Stimulated activated CD8-positive, alpha-beta memory T cell treated with anti-CD3 and anti-CD28 coated beads, Interleukin-4, amount 100 ng/mL, for 1 hour (primary cell): ENCODE measurements at places on chromosomes 7 and 10.

DNA sequence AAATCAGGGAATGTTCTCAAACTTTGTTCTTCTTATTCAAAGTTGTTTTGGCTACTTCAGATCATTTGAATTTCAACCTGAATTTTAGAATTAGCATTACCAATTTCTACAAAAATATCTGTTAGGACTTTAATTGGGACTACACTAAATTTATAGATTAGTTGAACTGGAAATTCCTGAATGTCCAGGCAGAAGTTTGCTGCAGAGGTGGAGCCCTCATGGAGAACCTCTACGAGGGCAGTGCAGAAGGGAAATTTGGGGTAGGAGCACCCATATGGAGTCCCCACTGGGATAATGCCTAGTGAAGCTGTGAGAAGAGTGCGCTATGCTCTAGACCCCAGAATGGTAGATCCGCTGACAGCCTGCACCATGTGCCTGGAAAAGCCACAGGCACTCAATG, 22.8 kb upstream of the AGMO start:
- DNase-seq, result no peak

DNA sequence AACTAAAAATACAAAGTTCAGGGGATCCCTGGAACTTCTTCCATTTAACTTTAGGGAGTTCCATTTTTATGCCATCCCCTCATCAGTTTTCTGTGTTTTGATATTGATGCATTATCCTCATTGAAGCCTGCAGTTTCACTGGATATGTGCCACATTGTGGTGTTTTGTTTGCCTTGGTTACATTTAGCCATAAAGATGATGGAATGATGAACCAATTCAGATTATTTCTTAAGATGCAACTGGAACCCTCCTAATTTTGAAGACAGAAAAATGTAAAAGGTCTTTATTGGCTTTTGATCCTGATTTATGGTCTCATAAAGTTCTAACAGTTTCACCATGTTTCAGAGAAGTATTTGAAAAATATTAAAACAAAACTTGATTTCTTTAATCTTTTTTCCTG, 314.2 kb upstream of the KLF6 start:
- DNase-seq, result no peak

DNA sequence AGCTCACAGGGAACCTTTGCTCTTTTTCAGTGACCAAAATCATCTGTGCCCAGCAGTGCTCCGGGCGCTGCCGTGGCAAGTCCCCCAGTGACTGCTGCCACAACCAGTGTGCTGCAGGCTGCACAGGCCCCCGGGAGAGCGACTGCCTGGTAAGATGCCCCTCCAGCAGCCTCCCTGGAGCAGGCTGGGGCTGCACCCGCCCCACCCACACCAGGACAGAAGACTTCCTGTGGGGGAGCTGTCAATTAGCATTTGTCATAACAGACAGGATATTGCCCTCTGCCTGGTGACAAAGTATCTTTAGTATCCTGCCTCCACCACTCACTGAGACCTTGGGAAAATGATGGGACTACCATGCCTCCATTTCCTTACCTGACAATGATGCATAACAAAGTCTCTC, 133.7 kb downstream of the EGFR start:
- DNase-seq, result no peak

GRCh38 chr7:157752832-157753291, 416.1 kb downstream of the DNAJB6 start:
- DNase-seq, result no peak

- no peak for DNase-seq
These were observed 56.8 kb downstream of the CHCHD3 start for GRCh38 chr7:133025056-133025455.

DNA sequence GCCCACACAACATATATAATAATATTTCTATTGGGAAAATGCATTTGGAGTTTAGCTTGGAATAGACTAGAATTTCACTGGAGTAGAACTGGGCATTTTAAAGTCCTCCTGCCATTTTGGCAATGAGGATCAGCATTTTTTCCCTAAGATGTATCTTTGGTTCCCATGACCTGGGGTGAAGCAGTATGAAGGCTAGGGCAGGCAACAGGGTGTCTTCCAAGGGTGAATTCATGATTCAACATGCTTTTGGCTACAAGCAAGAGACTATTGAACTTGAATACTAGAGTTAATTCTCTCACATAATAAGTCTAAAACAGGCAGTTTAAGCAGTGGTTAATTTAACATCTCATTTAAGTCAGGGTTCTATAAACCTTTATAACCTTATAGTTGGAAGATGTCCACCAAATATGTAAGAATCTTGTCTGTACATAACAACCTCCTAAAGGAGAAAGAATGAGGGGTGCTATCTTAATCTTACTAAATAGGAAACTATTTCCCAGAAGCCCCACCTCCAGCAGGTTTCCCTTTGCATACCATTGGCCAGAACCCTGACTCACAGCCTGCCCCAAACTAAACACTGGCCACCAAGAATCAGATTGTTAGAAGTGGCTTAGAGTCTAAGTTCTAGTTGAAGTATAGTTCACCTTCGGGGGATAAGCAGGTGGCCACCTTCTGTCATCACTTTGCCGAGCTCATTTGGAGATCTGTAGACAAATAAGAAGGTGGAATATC, 96.0 kb upstream of the PRPS1L1 start:
- no peak for DNase-seq

- DNase-seq, result no peak
These were observed 150.2 kb upstream of the PRSS58 start for GRCh38 chr7:142407939-142408570.

DNA sequence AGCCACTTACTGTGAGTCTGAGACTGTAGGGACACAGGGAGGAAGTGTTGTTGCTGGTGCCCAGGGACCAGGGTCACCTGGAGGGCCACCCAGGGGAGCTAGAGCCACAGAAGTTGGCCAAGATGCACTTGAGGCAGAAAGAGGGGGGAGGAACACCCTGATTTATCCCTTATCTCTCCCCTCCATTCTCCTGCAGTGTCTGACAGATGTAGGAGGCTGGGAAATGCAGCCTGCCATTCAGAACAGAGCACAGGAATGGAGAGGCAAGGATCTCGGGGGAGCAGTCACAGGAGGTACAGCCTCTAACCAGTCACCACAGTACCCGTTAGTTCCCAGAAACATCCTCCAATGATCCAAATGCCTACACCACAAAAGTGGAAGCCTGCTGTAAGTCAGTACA, 118.4 kb upstream of the SLC26A5 start:
- DNase-seq, result no peak

DNA sequence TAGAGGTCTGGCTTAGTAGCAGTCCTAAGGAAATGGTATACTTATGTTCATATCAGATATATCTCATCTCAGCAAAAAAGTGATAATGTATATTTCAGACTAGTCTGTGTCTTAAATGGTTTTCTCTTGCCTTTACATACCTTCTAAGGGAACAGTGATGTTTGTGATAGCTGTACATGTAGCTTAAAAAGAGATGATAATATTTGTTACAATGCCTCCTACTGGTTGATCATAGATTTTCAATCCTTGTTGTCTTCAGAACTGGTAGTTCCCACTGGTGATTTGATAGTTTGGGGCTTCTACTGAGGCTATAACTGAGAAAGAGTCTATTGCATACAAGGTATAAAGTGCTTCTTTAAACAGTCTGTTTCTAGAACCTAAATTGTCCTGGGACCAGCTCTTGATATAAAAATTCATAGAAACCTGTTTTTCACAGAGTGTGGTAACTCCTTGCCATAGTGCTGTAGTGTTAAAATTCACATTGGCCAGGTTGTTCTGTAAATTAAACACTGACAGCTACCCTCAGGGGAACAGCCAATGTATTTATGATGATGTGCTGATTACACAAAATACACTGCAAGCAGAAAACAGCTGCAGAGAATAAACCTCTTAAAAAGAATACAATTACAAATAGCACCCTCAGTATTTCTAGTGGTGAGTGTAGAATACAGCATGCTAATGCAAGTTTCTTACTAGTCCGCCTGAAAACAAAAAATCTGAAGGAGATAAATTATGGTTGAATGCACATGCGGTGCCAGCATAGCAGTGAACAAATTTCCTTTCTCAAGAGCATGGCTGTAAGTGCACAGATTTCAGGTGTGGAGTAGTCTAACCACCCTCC, 90.3 kb downstream of the BTRC start:
- DNase-seq, result no peak

GRCh38 chr7:31082447-31082846, 30.3 kb downstream of the ADCYAP1R1 start:
- DNase-seq, result no peak

DNA sequence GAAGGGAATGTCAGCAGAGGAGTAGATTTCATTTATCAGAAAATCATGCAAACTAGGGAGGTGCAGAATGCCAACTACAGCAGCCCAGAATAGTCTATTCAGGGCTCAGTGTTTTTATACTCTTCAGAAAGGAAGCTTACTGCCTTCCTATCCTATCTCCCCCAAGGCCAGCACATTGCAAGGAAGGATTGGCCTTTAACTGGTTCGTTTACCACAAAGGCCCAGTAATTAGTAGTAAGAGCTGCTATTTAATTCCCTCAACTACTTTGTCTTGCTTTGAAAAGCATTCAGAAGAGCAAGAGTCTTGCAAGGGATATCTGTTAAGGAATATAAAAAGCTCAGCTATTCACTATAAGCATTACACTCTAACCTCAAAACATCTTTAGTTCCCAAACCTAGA, 86.4 kb upstream of the RNF148 start:
- no peak for DNase-seq

DNA sequence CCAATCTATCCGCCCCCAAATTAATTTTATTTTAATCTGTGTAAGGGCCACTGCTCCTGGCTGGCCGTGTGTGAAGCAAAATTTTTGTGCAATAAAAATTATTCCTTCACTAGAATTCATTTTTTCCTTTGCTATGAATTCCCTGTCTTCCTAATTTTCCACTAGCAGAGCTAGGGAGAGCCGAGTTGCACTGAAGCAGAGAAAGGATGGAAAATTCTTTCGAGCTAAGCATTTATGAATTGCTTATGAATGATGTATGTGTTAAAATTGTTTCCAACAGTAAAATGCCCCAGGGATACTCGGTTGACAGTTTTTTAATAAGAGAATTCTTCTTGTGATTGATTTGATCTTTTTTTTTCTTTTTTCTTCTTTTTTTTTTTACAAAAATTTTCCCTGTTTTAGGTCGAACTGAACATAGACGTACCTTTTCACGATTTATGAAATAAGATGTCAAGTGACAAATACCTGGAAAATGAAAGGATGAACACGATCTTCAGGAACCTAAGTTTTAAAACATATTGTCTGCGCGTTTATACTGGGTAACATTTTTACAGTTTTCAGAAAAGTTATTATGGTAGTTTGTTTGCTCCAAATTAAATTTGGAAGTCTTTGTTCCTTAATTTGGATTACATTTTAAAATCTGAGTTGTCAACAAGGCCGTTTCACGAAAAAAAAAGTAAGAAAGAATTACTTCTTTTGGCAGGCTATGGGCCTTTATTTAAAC, 288.8 kb upstream of the NFE2L3 start:
- no peak for DNase-seq

DNA sequence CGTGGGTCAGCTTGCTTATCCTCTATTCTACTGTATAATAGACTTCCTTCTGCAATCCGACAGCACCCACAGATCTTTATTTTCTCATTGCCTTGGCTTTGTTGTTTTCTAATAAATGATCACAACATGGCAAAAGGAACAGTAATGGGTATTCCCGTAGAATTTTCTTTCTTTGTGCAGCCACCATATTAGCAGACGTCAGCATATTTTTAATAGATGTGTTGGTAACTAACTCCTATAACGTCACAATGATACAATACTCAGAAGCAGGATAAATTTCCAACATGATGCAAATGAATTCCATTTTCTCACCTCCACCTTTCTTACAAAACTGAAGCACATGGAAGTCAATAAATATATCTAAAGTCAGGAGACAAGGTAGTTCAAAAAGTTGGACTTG, 617.6 kb downstream of the MAGI2 start:
- no peak for DNase-seq

GRCh38 chr10:78900715-78901430, 167.9 kb upstream of the ZMIZ1 start:
- no peak for DNase-seq

DNA sequence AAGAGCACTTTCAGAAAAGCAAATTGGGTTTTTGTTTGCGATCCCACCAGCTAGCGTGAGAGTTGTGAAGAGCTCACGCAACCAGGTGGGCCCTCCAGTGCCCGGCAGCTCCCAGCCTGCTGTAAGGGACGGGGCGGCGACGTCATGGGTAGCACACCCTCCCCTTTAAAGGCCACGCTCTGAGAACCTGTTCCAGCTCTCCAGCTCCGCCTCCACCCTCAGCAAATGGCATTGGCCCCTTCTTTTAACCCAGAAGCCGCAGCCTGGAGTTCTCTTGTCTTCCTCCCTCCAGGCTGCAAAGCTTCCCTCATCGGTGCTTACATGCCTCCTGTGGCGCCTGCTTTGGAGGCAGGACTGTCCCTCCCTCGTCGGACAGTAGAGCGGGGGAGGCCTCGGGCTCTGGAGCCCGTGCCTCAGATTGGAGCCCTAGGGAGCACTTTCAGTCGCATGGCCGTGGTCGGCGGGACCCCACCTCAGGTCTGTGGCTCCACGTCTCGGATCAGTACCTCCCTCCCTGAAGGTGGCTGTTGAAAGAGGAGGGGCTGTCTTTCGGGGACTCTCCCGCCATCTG, 32.9 kb downstream of the WIPI2 start:
- DNase-seq, result no peak

- DNase-seq, result no peak
These were observed 25.5 kb downstream of the VSIR start for GRCh38 chr10:71747551-71748523.
